ENCODE measurements at places on chromosomes 6 and 20. TPM values are rescaled to one million over a fixed set of nuclear protein-coding genes. Genes with fewer than 3 reads are reported as not detected.

- DNase-seq = no peak
Observed at GRCh38 chr6:122640366-122640765, 30.2 kb downstream of the PKIB start.

DNA sequence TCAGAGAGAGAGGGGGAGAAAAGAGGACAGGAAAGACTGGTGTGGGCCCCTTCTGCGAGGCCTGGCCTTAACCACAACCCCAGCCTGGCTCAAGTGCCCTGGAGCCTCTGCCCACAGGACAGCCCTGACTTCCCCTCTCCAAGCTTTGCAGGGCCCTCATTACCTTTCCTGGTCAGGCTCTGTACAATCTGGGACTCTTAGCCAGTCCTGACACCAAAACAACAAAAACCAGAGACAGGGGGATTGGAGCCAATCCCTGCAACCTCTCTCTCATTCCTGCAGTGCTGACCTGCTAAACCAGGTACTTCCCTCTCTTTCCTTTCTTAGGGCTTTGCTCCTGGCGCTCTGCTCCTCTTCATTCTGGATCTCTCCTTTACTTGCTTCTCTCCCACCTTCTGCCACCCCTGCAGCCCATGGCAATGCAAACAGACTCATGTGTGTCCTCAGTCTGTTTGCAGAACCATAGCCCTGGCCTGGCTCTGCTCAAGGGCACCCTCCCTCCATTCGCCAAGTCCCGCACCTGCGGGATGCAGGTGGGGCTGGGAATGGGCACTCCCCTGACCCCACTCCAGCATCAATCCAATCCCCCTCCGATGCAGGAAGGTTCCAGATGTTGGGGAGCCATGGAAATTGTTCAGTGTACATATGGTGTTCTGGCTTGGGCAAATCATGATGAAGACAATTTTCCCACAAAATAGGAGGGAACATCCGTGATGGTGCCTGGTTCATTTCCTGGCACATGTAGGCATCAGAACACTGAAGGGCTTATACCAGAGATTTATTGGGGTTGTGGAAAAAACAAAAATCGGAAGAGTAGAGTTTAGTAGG is 38.1 kb downstream of the RPP40 start:
- DNase-seq = no peak

GRCh38 chr6:12097791-12098190 is 85.7 kb downstream of the HIVEP1 start:
- no peak for DNase-seq

DNA sequence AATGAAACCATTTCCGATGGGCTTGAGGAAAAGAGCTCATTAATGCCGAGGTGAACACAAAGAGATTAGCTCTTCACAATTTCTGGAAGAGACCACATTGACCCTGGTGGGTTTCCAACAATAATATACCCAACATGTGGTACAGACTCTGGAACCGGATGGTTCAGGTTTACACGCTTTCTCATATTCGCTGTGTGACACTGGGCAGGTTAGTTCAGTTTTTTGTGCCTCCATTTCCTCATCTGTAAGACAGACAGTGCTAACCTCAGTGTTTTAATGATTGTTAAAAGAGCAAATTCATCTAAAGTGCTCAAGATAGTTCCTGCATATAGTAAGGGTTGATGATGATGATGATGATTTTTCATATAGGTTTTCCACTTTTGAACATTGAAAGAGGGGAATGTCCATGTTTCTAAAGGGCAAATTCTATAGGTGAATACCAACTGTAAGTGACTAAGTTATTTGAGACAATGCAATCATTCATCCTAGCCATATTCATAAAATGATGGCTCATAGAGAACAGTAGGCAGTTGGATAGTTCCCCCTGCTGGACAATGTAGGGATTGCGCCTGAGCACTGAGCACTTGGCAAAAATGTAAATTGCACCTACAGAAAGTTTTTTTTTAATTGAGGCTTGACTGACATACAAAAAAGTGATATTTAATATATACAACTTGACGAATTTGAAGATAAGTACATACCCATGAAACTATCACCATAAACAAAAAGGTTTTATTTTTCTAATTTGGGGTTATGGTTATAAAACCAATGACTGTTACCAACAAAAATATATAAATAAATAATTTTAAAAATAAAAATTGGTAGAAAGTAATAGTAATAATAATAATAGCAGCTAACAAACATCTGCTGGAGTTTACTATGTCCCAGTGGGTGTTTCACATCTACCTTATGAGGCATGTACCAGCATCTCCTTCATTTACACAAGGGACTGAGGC is 2.1 kb upstream of the PERP start:
- DNase-seq = no peak

RBM38 gene
- polyA plus RNA-seq = 37.5 TPM

OCSTAMP gene
- not detected for polyA plus RNA-seq

PNRC1 gene
- polyA plus RNA-seq = 134 TPM

GRCh38 chr20:62210496-62210855 is 9.6 kb downstream of the HRH3 start:
- no peak for DNase-seq

NTSR1 gene
- polyA plus RNA-seq = 1.1 TPM

BPI gene
- polyA plus RNA-seq = 6.3 TPM

DNA sequence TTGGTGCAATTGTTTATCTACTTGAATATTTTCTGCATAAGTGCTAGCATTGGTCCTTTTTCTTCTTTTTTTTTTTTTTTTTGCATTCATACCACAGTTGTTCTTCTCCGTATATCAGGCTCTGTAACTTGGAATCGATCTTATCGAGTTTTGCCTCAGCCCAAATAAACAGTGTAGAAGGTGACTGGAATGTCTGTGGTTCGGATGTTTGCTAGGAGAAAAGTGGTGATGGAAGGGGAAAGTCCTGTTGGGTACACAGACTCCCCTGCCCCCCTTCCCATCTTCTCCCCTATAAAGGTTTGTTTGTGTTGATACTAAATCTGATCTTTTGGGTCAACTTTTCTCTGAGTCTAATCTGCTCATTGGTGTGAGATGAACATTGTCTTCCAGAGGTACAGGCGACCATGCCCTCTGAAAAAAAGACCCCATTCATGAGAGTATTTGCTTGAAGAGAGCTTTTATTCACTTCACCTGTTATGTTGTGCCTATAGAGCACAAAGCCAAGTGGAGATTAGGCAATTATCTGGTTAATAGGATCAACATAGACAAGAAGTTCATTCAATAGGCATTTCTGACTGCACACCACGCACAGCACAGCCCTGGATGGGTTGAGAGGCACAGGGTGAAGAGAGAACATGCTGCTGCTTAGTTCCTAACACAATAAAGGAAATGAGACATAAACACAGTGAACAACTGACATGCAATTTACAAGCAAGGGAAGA is 620.0 kb downstream of the PKHD1 start:
- DNase-seq = no peak

GRCh38 chr6:135481783-135482369 is 15.7 kb downstream of the AHI1 start:
- no peak for DNase-seq

GRCh38 chr6:14804785-14805210 is 441.1 kb upstream of the JARID2 start:
- DNase-seq = no peak

GRCh38 chr6:68559070-68559469 is 76.0 kb upstream of the ADGRB3 start:
- no peak for DNase-seq

GRCh38 chr6:20350215-20350614 is 51.5 kb upstream of the E2F3 start:
- DNase-seq = no peak

GRCh38 chr6:89792881-89793280 is 26.7 kb downstream of the MDN1 start:
- DNase-seq = no peak

DNA sequence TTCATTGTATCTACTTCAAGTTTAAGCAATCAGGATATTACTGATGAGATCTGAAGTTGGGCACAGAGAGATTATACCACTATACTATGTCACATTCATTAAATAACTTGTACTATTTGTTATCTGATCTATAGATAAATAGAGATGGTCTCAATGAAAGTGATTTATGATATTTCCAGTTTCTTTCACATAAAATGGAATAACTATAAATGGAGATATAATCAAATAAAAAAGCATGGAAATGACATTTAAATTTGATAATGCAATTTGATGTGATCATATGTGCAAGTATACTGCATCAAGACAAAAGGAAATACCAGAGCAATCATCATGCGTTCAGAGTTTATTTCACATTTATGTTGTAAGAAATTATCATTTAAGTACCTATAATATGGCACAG is 368.9 kb downstream of the PKHD1 start:
- DNase-seq = no peak

MPIG6B gene
- 1.1 TPM for polyA plus RNA-seq

GRCh38 chr20:10074513-10074912 is 39.7 kb downstream of the ANKEF1 start:
- no peak for DNase-seq

GRCh38 chr6:150304429-150304828 is 64.4 kb upstream of the IYD start:
- DNase-seq = no peak

ANKRD6 gene
- polyA plus RNA-seq = 17.2 TPM

GRCh38 chr6:20875369-20875963 is 341.2 kb downstream of the CDKAL1 start:
- no peak for DNase-seq

AVP gene
- polyA plus RNA-seq = 0.43 TPM

DNA sequence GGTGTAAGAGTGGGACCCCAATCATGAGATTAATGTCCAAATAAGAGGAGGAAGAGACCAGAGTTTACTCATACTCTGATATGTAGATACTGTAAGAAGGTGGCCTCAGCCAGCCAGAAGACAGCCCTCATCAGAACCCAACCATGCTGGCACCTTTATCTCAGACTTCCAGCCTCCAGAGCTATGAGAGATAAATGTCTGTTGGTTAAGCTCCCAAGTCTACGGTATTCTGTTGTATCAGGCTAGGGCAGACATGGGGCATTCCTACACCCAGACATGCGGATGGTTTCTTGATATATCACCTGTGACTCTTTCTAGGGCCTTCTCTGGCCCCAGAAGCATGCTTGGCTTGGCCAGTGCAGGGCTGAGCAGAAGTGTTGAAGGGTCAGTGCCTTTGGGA is 247.4 kb upstream of the RIN2 start:
- no peak for DNase-seq

DNA sequence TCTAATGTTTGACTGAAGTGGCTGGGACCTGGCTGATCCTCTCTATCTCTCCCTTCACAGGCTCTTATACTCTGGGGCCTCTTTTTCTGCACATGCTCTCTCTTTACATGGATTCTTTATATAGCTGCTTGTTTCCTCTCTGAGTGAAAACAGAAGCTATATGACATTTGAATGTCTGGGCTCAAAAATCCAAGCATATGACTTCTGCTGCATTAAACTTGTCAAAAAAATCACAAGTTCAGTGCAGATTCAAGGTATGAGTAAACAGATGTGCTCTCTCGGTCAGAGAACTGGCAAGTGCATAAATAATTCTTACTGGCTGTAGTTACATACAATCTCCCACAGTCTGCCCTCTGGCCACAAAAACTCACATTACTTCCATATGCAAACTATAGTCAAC is 96.6 kb downstream of the LCA5 start:
- no peak for DNase-seq

DNA sequence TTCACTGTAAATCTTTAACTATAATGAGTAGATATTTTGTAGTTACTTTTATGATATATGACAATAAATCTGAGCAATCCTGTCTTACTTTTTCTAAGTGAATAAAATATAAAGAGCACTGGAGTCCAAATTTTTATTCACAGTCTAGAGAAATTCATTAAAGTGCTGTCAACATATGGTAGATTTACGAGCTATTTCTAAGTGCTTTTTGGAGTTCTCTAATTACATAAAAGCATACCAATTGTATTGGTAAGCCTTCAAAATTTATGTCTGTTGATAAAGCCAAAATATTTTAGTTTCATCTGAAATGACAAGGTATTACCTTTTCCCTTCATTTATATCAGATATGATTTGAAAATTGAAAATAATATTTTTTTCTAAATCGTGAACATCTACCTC is 75.4 kb downstream of the MAN1A1 start:
- no peak for DNase-seq

- DNase-seq = no peak
Observed at GRCh38 chr20:10510216-10510615, 75.1 kb downstream of the SLX4IP start.

SPATA25 gene
- 1.7 TPM for polyA plus RNA-seq

DNA sequence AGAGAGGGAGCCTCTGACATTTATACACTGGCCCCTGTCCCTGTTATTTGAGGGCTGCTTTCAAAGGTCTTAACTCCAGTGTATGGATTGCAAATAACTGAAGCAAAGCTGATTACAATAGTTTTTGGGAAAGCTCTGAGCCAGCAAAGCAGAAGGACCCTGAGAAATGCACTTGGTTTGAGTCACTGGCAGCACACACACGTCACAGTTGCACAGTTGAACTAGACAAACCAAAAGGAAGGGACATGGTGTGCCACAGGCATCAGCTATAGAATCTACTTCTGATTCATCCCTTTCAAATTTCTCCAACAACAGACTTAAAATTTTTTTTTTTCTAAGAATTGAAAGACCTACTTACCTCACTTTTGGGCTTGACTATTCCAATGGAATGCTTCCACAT is 56.4 kb downstream of the SNRNP48 start:
- no peak for DNase-seq

- DNase-seq = no peak
Observed at GRCh38 chr6:101537753-101538316, 144.3 kb downstream of the GRIK2 start.

PRSS16 gene
- 0.36 TPM for polyA plus RNA-seq

BNIP5 gene
- 0.18 TPM for polyA plus RNA-seq

GRCh38 chr20:61859767-61860166 is 205.9 kb downstream of the TAF4 start:
- DNase-seq = no peak

C6orf118 gene
- 3.8 TPM for polyA plus RNA-seq

TP53TG5 gene
- 0.42 TPM for polyA plus RNA-seq

DNA sequence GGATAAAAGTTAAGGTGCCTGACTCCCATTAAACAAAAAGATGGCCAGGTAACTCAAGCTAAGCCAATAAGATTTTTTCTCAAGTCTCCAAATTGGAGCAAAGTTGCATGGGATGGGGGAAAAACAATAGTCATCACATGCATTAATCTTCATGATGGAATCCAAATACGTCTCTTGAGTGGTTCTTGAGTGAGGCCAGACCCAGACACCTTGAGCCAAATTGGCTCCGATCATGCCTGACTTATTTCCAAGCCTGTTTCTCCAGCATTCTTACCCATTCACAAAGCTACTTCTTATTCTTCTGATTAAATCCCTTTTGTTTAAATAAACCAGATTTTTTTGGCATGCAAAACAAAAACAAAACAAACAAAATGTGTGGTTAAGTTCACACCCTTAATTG is 420.3 kb upstream of the NRSN1 start:
- no peak for DNase-seq

DNA sequence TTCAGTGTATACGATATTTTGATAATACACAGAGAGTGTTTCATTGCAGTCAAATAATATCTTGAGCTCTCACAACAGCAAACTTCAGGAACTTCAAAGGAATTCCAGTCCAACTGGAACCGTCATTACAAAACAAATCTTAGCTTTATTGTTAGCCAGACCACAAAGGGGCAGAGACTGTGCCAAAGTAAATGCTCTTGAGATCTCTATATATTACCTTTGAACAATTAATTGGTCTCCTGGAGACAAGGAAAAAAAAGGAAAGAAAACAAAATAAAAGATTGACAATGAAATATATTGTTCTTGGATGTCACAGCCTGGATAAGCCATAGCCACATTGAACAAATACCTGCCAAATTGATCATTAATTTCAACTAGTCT is 70.0 kb downstream of the FOXC1 start:
- no peak for DNase-seq
